ENCODE measurements at places on chromosomes 1 and 21.

GRCh38 chr21:42214081-42214750 lies 4.7 kb upstream of the ABCG1 start:
- DNase-seq: no peak

- DNase-seq: no peak
These were observed 50.9 kb downstream of the DHX9 start for GRCh38 chr1:182889997-182890396.

- no peak for DNase-seq
These were observed 11.5 kb downstream of the SH3BGRL3 start for GRCh38 chr1:26291433-26291832.

DNA sequence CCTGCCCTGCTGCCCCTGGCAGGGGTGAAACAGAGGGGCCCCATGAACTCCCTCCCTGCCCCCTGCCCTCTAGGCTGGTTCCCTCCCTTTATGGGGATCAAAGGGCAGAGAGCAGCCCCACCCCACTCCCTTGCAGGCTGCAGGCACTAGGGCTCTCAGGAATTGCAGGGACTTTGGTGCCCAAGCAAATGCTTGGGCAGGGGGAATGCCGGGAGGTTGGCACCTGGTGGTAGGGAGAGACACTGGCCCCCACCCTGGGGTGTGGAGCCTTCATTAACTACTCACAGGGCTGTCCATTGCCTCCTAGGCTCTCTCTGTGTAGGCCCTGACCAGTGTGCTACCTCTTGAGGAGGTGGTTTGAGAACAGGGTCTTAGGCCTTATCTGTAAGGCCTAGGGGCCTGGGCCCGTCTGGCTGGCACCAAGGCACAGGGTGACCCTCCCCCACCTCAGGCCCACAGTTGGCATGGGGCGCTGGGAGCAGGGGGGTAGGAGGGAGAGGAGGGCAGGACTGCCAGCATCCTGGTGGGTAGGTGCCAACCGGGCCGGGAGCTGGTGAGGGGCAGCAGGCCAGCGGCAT lies 4.7 kb downstream of the ZBTB7B start:
- DNase-seq: no peak

DNA sequence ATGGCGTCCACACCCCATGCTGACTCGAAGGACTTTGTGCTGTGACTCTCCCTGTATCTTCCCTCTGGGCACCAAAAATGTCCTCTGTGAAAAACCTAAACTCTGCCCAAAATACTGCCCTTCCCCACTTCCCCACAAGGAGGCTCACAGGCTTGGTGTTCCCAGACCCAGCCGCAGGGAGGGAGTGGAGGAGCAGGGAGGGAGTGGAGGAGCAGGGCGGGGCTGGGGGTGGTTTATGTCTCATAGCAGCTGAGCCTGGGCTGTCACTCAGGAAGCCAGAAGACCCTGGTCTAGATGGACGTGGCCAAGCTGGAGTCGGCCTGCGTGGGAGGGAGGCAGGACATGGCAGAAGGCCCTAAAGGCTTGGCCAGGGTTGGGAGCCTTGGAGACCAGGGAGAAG lies 461.7 kb downstream of the PTPRU start:
- DNase-seq: peak; percentile 65

DNA sequence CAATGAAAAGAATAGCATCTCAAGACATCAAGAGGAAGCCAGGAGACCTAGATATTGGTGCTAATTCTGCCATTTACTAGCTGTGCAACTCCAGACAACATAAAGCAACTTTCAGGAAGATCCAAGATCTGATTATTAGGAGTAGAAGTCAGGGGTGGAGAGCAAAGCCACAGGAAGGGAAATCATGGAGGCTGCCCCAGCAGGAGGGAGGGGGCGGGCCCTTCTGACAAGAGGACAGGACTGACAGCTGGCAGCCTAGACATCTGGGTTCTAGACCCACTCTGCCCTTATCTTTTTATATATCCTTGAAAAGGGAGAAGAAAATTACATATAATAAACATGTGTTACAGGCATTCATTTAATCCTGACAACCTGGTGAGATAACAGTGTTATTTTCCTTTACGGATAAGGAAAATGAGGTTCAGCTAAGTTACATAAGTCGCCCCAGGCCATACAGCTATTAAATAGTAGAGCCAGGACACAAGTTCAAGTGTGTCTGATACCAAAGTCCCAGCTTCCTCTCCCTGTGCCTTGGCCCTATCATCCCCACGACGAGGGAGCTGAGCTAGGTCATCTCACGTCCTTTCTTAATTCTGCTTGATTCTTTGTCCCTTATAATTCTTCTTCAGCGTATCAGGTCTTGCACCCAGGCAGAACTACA lies 46.6 kb downstream of the ARHGEF11 start:
- peak; percentile 31 for DNase-seq

DNA sequence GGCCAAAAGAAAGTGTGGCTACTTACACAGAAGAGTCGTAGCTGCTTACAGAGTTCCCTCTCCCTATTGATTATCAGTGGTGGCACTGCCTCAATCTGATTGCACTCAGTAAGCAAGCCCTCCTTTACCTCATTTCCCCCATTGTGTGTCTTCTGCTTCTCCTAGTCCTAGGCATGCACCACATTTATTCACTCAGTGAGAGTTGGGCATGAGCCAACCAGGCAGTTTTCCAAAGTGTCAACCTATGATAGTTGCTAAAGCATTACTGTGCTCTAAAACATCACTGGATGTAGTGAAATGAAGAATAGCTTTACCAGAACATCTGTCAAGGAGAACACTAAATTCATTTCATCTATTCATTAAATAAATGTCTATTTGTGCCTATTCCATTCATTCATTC lies 19.3 kb downstream of the GJA5 start:
- no peak for DNase-seq

- peak; percentile 43 for DNase-seq
These were observed 390 bp downstream of the ZFP69B start for GRCh38 chr1:40450495-40451237.

DNA sequence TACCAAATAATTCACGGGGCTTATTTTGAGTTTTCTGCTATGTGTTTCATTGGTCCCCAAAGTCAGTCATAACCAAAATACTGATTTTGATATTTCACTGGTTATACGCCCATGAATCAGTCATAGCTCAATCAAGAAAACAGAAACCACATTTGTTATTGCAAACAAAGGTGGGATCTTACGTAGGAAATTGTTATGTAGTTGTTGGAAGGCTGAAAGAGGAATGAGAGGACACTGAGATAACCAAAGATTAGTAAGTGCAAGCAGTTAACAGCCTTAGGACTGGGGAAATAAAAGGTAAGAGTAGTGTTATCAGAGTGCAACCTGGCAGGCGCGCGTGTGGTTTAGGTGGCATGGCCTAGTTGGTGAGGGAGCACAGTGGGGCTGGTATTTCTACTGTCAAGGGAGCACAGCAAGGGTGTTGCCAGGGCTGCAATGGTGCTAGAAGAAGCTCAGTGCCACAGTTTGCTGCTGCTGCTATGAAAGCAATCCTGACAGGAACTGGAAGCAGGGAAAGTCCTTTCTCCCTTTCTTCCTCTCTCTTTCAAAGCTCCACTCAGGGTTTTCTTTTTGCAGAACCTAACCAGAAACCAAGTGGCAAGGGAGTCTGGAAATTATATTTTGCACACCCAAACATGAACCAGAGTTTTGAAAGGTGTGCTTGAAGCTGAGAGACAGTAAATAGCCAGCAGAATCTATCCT lies 33.7 kb downstream of the RTCA start:
- no peak for DNase-seq

- no peak for DNase-seq
These were observed 17.9 kb downstream of the ELK4 start for GRCh38 chr1:205613854-205614412.

DNA sequence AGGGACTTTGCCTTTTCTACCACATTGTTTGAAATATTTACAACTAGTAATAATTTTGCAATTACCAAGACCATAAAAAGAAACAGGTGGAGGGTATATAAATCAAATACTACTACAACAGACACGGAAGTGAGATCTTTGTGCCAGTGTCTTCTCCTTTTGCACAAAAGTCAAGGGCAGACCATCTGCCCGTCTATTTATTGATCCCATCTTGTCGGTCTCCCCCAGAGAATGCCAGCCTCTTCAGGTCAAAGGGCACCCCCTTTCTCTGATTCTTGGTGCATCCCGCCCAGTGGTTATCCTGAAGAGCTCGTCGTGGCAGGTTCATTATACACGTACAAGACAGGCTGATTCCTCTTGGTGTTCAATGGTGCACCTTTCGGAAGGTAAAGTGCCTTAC lies 4.8 kb upstream of the PDE9A start:
- no peak for DNase-seq

Measured in SK-N-SH (cell line).